ENCODE measurements at places on chromosomes 7 and 10. TPM values are rescaled to one million over a fixed set of nuclear protein-coding genes. Genes with fewer than 3 reads are reported as not detected.

The NME8 gene
- 1.5 TPM for total RNA-seq

The KEL gene
- 1.3 TPM for total RNA-seq

The GDF2 gene
- total RNA-seq, result not detected

The ACHE gene
- 4.0 TPM for total RNA-seq

DNA sequence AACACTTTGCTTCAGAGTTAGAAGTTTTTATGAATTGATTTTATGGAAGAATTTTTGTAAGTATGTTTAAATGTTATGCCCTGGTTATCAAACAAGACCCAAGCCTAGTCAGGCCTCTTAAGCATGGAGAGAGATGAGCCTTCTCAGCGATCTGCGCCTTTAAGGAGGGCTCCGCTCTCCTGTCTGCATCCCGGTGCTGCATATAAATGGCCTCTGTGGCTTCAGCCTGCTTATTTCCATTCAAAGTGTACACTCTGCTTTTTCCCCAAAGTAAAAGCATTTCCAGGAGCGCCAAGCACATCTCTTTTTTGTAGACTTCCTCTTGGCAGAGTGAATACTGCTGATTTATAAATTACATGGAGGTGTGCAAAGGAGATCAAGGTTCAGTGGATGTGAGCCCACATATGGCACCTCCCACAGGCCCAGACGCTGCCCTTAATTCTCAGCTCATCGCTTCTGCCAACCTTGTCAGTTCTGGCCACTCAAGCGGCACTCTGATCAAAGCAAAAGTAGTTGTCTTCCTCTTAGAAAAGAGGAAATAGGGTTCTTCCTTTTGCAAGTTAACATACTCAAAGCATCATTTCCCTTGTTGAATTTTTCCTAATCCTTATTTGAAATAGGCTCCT lies 70.0 kb upstream of the SFMBT2 start:
- no peak for DNase-seq

- no peak for DNase-seq
Observed at GRCh38 chr7:2833083-2833910, 10.8 kb downstream of the GNA12 start.

DNA sequence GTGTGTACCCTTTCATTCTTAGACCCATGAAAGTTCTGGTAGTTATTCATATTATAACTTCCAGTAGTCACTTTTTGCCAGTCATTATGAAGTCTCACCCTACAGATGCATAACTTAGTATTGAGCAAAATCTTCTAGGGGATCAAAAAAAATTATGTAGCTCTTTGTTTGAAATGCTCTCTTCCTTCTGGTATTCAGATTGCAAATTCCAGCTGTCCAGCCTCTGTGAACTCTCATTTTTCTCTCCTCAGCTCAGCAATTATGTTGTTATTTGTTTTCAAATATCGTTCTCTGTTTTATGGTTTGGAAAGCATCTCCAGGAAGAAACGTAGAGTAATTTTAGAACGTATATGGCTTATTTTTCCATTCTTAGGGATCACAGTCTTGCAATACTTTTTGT lies 442.5 kb downstream of the SEMA3D start:
- no peak for DNase-seq

GRCh38 chr10:52446391-52446790 lies 132.3 kb downstream of the DKK1 start:
- DNase-seq, result no peak

- peak; percentile 64 for DNase-seq
Observed at GRCh38 chr10:6200734-6201515, 1.8 kb upstream of the PFKFB3 start.

DNA sequence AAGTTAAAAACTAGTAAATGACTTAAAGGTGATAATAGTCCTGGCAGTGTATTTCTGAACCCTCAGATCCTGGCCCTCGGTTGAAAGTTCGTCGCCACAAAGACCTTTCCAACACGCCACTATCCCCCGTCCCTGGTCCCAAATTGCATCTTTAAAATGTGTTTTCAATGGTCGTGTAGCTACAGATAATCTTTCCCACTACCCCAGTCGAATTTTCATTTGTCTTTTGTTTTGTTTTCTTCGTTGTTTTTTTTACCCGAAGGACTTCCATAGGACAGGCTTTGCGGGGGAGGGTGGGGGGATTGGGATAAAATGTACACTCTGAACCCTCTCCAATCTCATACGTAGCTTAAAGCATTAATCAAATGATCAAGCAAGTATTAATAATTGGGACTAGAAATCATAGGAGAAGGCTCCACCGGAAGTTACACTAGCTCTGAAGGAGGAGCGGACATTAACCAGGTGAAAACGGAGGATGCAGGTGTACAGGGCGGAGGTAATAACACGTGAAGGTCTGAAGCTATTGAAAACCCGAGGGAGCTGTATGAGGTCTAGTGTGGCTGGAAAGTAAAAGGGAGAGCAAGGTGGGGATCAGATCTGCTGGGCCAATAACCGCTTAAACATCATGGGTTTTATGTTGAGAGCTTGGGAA lies 32.8 kb upstream of the PHF14 start:
- no peak for DNase-seq
